ENCODE measurements at places on chromosomes 7 and 10.

GRCh38 chr10:105189463-105189800, 548.3 kb downstream of the SORCS3 start:
- no peak for DNase-seq

DNA sequence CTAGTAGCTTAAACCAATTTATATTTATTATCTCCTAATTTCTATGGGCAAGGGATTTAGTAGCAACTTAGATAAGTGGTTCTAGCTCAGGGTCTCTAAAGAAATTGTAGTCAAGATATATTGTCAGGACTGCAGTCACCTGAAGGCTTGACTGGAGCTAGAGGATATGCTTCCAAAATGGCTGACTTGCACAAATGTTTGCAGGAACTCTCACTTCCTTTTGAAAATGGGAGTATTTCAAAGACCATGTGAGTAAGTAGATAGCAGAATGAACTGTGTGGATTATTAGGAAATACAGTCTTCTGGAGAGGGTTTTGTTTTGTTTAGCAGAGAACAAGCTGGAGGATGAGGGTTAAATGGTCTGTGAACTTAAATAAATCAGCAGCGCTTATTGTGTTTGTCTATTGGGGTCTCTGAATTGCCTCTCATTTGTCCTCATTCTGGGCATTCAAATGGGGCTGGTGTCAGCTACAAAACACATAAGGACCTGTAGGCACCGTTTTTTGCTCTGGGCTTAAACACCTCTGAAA, 524.6 kb downstream of the LRMDA start:
- no peak for DNase-seq

GRCh38 chr7:32516551-32517100, 21.3 kb downstream of the AVL9 start:
- no peak for DNase-seq

DNA sequence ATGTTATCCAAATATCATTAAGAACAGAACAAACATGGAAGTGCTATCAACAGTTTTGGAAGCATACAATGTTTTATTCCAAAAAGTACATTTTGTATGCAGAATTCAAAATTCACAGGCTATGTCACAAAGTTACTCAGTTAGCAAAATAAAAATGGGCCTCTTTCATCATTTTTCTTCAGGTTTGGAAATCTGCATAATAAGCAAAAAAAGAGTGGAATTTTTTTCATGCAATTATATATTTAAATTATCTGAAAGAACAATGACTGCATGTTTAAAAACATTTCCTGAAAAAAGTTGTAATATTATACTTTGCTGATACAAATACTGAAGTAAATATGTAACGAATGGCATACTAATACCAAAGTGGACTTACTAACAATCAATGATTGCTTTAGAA, 161.2 kb upstream of the MBL2 start:
- DNase-seq = no peak

GRCh38 chr10:121310151-121310711, 288.0 kb downstream of the FGFR2 start:
- no peak for DNase-seq

DNA sequence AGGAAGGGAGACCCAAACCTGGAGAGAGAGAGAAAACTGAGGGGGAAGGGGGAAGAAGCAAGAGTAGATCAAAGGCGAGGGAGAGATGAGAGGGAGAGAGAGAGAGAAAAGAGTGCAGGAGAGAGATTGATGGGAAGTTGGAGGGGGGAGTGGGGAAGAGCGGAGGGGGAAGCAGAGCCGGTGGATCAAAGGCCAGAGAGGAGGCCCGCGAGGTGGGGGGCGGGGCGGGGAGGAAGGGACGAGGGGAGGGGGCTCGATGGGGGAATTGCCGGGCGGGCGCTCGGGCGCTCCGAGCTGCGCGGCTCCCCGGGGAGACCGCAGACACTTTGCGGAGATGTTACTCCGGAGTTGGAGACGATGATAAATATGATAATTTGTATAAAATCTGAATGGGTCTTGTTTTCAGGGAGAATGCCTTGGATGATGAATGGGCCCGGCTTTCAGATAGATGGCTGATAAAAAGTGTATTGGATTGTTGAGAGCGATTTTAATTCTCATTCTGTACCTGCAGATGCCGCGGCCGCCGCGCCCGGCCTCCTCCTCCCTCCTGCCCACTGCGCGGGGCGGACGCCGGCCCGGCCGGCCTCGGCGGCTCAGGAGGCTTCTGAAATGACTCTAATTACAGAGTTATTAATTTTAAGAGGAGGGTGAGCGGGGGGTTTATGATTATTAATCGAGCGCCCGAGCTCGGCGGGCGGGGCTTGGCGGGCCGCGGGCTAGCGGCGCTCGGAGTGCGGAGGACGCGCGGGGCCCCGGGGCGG, 21.4 kb upstream of the PAX2 start:
- no peak for DNase-seq

GRCh38 chr10:62691336-62691735, 113.2 kb upstream of the ADO start:
- no peak for DNase-seq

DNA sequence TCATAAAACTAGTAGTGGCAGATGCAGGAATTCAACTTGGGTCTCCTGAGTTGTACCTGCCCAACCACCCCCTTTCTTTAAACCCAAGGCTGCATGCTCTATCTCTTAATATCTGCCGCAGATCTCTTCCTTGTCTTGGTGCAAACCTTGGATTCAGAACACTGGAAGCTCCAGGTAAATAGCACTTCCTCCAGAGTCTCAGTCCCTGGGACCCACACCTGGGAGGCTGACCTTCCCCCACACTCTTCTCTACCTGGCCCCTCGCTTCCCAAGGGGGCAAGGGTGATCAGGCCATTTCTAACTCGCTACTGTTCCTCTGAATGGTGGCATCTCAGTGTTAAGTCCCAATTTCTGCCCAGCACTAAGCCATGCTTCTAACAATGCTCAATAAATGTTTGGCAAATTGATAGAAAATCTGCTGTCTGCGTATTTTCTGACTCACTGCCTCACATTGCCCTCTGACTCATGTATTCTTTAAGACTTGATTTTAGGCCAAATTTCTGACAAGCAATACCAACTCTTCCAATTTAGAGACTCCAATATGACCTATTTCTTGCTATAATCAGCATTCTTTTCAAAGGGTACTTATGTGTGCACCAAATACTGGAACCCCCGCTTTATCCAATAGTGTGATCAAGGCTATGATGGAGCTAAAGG, 68.0 kb upstream of the PPP1R3C start:
- no peak for DNase-seq

GRCh38 chr7:15854841-15855524, 168.5 kb upstream of the MEOX2 start:
- DNase-seq = no peak

- DNase-seq = no peak
These were observed 314.2 kb downstream of the LHFPL3 start for GRCh38 chr7:104642560-104642959.

GRCh38 chr7:142807855-142808460, 37.2 kb downstream of the PRSS2 start:
- DNase-seq = no peak

GRCh38 chr7:28469562-28469961, 57.2 kb downstream of the CREB5 start:
- no peak for DNase-seq

GRCh38 chr7:42727451-42727850, 184.4 kb downstream of the C7orf25 start:
- no peak for DNase-seq

- DNase-seq = no peak
These were observed 4.5 kb upstream of the CAMK2B start for GRCh38 chr7:44329888-44330287.

DNA sequence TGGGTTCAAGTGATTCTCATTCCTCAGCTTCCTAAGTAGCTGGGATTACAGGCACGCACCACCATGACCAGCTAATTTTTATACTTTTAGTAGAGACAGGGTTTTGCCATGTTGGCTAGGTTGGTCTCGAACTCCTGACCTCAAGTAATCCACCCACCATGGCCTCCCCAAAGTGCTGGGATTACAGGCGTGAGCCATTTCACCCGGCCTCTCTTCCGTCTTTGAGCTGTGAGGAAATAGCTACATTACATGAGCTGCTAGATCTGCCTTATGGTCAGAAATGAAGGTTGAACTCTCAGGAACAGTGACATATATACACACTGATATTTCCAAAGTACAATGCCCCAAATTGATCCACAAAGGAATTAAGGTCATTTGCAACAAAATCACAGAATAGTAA, 2.4 kb downstream of the BLVRA start:
- DNase-seq = peak; percentile 33

- DNase-seq = no peak
These were observed 437.0 kb downstream of the SUGCT start for GRCh38 chr7:40571796-40572195.

GRCh38 chr10:132107186-132107948, 41.6 kb downstream of the JAKMIP3 start:
- peak; percentile 52 for DNase-seq

DNA sequence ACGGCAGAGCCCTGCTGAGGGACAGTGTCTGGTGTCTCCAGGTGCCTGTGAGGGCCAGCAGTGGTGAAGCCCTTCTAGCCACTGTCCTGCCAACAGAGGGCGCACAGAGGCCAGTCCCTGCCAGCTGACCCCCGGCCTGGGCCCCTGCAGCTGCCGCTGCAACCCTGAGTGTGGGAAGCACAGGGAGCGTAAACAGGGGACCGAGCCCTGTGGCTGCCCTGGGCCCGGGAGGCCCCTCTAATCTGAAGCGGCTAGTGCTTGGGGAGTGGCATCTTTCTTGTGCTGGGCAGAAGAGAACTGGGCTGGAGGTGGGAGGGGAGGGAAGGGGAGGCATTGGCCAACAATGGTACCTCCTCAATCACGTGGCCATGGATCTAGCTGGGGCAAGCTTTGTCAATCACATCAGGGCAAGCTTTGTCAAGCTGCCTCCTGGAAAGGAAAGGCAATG, 34.6 kb downstream of the TRIM8 start:
- DNase-seq = no peak

DNA sequence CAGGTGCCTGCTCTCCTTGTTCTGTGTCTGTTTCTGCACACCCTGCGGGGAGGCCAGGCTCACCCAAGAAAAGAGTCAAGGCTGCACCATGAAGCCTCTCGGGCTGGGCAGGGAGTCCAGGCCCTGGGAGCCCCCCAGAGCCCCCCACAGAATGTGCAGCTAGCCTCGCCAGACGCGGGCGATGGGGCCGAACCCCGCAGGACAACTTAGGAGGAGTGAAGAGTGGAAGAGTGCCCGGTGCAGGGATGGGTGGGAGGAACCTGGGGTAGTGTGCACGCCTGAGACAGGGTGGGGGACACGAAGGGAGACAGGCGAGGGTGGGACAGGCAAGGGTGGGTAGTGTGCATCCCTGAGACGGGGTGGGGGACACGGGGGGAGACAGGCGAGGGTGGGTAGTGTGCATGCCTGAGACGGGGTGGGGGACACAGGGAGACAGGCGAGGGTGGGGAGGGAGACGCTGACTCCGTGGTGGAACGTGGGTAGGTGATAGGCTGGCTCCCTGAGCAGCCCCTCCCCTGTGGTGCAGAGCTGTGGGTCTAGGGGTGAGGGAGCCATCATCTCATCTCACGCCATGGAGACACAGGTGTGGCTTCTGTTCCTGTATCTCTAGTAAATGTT, 615.4 kb downstream of the DNAJB6 start:
- DNase-seq = no peak

DNA sequence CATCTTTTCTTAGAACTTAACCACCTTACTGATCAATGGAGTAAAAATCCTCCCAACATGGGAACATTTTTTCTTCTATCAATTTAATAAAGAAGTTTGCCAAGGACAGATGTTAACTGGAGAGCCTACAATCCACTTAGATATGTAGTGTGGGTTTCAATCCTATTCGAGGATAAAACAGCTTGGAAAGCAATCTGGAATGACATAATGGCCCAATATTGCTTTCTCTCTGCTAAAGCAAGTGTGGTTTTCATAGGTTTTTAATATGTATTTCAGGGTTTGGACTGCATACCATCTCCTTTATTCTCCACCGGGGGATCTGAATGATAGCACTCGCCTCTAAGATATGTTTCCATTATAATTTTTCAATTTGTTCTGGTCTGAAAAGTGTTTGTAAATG, 149.7 kb downstream of the PRPF18 start:
- DNase-seq = no peak

DNA sequence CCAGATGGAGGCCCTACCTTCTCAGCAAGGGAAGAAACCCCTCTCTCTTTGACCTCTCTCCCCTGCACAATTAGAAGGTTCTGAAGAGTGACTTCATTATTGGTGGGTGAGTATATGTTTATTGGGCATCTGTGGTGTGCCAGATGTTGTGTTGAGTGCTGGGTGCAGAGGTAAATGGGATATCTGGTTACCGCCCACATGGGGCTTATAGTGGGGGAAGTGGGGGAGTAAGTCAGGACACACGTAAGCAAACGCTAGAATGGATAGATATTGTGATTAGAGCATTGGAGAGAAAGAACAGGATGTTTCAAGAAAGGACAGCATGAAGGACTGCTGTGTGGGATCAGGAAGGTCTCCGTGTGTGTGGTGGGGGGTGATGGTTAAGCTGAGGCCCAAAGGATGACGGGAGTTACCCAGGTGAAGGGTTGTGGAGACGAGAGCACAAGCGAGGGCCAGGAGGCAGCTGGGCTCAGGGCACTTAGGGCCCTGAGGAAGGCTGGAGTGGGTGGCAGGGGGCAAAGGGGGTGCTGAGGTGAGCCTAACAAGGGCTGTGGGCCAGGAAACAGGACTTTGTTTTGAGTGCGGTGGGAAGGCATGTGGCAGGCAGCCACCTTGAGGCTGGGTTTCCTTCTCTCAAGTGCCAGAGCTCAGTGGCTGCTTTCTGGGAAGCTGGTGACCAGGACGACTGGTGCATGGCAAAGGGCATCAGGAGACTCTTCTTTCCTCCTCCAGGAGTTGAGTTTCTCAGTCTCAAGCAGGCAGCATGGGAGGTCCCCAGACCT, 299.9 kb downstream of the RPS24 start:
- peak; percentile 30 for DNase-seq

- no peak for DNase-seq
These were observed 80.9 kb upstream of the POT1 start for GRCh38 chr7:125010540-125010939.

DNA sequence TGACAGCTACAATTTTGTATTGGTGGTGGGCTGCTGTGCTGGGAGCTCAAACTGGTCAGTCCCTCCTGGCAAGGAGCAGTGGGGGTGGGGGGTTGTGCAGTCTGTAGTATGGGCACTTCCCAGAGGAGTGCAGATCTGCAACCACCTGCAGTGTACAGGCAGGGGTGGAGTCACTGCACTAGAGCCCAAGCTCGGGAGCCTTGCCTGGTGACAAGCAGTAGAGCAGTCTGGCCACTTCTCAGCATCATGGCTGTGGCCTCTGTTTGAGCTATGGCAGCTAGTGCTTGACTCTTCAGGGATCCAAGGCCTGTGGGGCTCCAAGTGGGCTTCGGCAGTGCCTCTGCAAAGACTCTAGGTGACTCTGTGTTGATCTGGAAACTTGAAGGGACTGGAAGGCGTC, 585.1 kb upstream of the GRM3 start:
- no peak for DNase-seq

GRCh38 chr10:75319274-75319673, 82.3 kb downstream of the ZNF503 start:
- no peak for DNase-seq

GRCh38 chr7:85510287-85510686, 323.4 kb upstream of the SEMA3D start:
- DNase-seq = no peak

GRCh38 chr7:82443036-82443546, 486 bp downstream of the CACNA2D1 start:
- DNase-seq = no peak

- DNase-seq = no peak
These were observed 20.5 kb upstream of the SLC16A12 start for GRCh38 chr10:89555688-89556445.

Data from activated CD8-positive, alpha-beta memory T cell treated with anti-CD3 and anti-CD28 coated beads for 24 hours (primary cell).